ENCODE measurements at places on chromosomes 1 and 21.

- no peak for DNase-seq
Observed at GRCh38 chr1:18637511-18637960, 6.9 kb downstream of the PAX7 start.

GRCh38 chr1:64511044-64511443 lies 41.1 kb downstream of the CACHD1 start:
- no peak for DNase-seq

DNA sequence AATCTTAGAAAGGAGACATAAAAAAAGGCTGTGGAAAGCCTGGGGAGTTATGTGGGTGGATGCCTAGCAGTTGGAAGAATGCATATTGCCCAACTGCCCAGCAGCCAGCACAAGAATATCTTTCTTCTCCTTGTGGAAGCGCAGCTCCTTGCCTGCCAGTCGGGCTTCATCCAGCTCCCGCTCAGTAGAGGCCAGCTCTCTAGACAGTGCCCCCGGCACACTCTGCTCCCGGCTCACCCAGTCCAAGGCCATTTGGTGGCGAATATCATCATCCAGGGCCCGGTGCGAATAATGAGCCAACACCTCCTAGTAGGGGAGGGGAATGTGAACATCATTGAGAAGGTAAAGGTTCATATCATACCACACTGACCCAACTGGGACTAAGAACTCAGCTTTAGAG lies 9.0 kb upstream of the RBM8A start:
- no peak for DNase-seq

- DNase-seq: no peak
Observed at GRCh38 chr1:244049162-244050013, 1.7 kb upstream of the ZBTB18 start.

- no peak for DNase-seq
Observed at GRCh38 chr1:22255341-22256212, 112.7 kb upstream of the WNT4 start.

Measured in NCI-H1930 (cell line).